ENCODE measurements at places on chromosomes 1 and 21.

- no peak for DNase-seq
Observed at GRCh38 chr21:39924577-39925308, 57.5 kb downstream of the PCP4 start.

- DNase-seq, result no peak
Observed at GRCh38 chr1:193658691-193659090, 472.3 kb upstream of the B3GALT2 start.

DNA sequence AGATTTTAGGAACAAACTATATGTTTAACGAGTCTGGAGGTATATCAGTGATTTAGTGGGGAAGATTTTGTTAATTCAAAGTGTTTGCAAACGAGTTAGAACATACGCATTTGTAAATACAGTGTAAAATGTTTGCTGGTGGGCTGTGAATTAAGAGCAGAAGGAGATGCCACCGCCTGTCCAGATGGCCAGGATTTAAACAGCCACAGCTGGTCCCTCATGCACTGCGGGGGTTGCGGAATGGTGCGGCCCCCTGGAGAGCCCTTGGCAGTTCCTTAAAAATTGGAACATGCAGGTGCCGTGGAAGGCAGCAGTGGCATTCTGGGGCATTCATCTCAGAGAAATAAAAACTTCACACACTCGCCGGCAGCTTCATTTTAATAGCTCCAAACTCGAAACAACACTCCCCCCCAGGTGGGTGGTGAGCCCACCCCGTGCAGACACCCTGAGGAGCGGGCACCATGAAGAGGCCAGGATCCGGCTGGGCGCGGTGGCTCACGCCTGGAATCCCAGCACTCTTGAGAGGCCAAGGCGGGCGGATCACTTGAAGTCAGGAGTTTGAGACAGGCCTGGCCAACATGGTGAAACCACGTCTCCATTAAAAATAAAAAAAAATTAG, 3.5 kb upstream of the C1orf159 start:
- no peak for DNase-seq

- DNase-seq, result no peak
Observed at GRCh38 chr1:98081944-98082343, 161.1 kb upstream of the DPYD start.

DNA sequence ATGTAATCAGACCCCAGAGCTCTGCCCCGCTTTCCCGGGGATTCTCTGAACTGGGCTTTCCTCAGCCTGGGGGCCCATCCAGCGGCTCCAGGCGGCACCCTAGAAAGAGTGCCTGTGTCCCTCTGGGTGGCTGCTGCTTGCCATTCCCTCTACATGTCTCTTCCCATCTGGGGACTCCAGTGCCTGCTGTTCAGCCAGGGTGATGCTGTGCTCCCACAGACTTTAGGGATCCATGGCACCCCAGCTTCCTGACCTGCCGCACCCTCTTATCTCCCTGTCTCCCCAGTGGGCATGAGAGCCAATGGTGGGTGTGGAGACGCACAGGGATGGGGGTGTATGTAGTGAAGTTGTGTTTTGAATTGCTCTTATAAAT, 16.2 kb downstream of the TRAPPC10 start:
- DNase-seq, result no peak

- no peak for DNase-seq
Observed at GRCh38 chr1:79807816-79808215, 801.3 kb upstream of the ADGRL4 start.

GRCh38 chr1:117860896-117861610, 68.4 kb downstream of the GDAP2 start:
- DNase-seq, result no peak

DNA sequence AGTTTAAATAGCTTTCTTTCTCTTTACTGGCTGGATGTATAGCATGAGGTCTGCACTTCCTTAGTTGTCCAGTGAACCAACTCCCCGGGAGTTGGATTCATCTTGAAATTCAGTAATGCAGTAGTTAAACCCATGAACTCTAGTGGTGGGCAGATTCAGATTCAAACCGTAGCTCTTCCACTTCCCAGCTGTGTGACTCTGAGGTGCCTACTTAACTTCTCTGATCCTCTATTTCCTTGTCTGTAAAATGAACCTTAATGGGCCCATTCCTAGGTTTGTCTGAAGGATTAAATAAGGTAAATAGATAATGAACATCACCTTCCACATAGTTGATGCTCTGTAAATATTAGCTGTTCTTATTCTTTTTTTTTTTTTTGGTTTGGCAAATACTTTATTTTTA, 16.5 kb downstream of the PIK3CD start:
- no peak for DNase-seq

DNA sequence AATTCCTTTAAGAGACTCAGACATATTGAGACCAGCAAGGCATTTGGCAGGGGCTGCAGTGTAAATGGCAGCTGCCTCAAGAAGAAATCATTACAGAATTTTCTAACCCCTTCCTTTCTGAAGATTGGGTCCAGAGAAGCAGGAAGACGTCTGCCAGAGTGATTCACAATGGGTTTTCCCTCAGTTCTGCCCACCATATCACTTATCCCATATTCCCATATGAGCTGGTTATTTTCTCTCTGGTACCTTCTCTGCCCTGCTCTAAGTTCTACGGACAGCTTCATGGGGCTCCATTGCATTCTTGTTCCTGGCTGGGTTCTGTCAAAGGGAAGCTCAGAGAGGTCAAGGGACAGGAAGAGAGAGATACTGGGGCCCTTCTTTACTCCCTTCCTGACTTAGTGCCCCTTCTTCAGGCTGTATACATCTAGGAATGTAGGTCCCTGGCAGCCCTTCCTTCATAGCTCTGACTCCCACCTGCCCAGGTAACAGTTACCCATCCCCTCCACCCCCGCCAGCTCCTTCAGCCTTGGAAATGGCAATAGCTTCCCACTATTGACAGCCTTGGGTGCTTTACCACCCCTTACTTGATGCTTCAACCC, 420.6 kb upstream of the DAB1 start:
- DNase-seq, result no peak

DNA sequence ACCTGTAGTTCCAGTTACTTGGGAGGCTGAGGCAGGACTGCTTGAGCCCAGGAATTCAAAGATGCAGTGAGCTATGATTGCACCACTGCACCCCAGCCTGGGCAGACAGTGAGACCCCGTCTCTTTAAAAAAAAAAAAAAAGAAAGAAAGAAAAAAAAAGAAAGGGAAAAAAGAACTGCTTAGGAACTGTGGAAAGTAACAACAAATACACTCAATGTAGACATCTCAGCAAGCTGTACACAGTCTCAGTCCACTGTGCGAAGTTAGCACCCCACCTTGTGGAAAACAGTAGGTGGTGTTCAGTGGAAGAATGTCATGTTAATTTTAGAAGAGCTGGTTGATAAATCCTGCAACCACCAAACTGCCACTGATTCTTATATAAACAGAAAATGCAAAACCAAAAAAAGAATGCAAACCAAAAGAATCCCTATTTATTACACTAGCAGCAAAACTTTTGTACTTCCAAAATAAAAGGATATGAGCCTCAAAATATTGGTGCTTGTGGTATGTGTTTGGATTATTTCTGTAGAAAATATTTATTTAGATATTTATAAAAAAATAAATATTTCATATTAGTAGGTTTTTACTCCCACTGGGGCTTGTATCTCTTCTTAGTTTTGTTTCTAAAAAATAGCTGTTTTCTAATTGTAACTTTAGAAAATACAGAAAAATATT, 31.1 kb downstream of the ALG14 start:
- no peak for DNase-seq

DNA sequence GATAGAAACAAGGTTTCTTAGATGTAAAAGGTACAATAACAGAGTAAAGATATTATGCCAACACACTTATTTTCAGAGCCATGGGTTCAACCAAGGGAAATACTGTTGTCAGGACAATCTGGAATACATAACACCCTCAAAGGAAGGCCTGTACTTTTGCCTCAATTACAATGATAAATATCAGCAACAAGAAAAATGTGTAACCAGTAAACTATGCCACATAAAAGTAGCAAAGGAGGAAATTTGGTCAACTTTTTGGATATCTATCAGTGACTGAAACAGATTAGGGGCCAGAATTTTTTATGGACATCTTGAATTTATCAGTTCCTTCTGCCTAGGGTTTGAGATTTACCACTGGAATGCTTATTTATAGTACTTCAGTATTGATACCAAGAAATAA, 24.6 kb upstream of the RAP1GAP start:
- DNase-seq, result no peak

DNA sequence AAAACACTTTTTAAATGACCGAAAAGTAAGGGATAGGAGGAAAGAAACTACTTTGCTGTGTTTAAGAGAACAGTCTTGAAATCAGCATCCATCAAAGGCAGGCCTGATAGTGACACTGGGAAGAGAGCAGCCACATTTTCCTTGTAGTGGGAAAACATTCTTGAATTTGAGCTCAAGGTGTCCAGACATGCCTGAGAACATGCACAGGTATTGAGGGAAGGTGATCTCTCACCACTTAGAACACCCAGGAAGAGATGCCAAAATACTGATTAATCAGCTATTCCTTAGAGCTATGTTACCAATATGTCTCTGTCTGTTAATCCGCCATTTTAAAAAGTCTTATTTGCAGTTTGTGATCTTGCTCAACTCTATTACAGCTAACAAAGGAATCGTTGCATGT, 25.9 kb downstream of the IL12RB2 start:
- no peak for DNase-seq

- DNase-seq, result no peak
Observed at GRCh38 chr1:115266729-115267421, 71.2 kb downstream of the NGF start.

- DNase-seq, result no peak
Observed at GRCh38 chr1:34693081-34693480, 61.8 kb upstream of the GJB5 start.

DNA sequence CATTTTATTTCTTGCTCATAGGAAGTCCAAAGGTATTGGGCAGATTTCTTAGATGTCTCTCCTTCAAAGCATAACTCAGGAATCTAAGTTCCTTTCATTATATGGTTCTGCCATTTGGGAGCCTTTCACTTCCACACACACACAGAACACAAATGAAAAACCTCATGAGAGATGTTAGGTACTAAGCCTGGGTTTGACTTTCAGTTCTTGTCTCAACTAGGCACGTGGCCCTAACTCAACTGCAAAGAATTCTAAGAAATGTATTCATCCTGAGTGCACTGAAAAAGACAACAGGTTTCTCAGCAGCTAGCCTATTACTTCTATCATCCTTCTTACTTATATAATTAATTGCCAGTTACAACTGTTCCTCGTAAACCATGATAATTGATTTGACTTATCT, 190.0 kb upstream of the SAMSN1 start:
- no peak for DNase-seq

DNA sequence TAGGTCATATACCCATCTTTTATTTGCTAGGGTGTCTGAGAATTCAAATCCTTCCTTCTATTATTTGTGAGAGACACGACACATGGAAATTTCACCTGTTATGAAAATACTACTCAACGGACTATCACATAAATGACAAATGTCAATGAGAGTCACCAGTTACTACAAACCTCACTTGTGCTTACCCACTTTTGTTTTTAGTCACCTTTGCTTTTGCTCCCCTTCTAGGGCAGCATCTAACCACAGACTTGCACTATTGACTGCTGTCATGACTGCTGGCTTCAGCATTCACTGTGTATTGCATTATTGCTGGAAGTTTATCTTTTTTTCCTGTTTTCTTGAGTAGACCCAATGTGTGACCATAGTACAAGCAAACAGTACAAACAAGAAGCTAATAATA, 1048.0 kb downstream of the PLA2G4A start:
- DNase-seq, result no peak

GRCh38 chr1:116764466-116764898, 10.3 kb downstream of the CD2 start:
- no peak for DNase-seq

- no peak for DNase-seq
Observed at GRCh38 chr21:37435711-37436110, 69.1 kb downstream of the DYRK1A start.

DNA sequence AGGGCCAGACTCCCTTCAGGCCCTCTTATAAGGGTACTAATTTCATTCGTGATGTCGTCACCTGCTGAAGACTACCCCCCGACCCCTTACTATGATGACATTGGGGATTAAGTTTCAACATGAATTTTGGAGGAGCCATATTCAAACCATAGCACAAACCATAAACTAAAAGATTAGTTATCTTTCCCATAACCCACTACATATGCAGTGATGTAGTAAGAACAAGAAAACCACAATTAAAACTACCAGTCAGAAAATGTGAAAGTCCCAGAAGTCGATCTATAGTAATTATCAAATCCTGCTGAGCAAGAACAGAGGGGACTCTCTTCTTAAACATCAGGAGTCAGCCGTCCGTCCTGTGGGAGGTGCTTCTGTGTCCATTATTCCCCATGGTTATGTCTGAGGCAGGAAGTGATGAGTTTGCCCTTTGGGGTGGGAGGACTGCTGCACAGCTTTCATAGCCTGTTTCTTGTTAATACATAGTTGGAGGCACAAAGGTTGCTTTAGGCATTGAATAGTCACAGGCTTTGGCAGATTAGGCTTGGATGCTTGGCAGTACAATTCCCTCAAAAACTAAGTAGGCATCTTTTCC, 35.9 kb upstream of the PTGFRN start:
- DNase-seq, result no peak

DNA sequence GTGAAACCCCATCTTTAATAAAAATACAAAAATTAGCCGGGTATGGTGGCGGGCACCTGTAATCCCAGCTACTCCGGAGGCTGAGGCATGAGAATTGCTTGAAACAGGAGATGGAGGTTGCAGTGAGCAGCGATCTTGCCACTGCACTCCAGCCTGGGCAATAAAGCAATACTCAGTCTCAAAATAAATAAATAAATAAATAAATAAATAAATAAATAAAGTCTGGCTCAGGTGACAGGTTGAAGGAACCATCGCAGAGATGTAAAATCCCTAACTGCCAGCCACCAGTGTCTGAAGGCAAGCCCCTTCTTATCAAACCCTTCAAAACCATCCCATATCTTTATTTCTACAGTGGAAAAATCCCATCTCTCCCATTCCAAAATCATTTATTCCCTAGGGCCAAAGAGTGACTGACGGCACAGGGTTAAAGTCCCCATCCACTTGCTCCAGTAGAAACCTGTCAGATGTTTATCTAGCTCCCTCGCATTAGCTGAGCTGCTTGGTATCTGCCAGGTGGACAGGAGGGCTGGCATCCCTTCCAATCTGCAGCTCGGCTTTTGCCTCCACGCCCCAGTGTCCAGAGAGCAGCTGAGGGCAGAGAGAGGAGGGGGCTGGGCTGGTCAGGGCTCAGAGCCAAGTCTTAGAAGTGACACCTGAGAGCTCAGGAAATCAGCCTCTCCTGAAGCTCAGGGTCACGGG, 5.0 kb downstream of the CSRP1 start:
- DNase-seq, result no peak

DNA sequence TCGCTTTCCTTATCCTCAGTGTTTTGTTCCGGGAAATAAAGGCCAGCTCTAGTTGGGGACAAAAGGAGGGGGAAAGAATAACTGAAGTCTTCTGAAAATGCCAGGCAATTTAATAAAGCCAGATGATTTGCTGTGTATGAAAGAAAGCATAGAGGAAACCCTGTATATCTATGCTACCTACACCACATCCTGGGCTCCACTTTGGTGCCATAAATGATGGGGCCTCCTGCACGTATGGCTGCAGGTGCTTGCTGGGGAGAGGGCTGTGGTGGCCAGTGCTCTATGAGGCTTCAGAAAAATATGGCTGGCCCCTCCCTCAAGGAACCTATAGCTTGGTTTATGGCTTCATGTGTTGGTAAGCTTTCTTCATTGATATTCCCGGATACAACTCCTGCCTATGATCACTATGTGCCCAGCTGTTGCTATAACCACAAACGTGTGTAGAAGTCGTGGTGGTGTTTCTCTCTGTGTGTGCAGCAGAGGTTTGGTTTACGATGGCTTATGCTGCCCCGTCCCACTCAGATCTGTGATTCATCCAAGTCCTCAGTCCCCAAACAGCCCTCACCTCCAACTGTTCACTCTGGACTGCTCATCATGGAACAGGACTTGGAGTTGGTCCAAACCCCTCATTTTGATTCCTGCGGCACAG, 59.5 kb downstream of the BACE2 start:
- DNase-seq, result no peak

Measured in inflammatory macrophage treated with lipopolysaccharide for 1 hour (primary cell).